ENCODE measurements at places on chromosomes 6 and 20. TPM values are rescaled to one million over a fixed set of nuclear protein-coding genes. Genes with fewer than 3 reads are reported as not detected.

Gene GRIK2
- 0.07 TPM for polyA plus RNA-seq

Gene AGER
- polyA plus RNA-seq = 38.0 TPM

Gene PTPRT
- polyA plus RNA-seq = 0.02 TPM

Gene SLC22A3
- 2.1 TPM for polyA plus RNA-seq

Gene SPATA25
- polyA plus RNA-seq = 3.1 TPM

Gene METTL24
- not detected for polyA plus RNA-seq
